ENCODE measurements at places on chromosomes 2 and 18. TPM values are rescaled to one million over a fixed set of nuclear protein-coding genes. Genes with fewer than 3 reads are reported as not detected.

Gene GRB14
- 19.7 TPM for total RNA-seq

Gene ALPG
- total RNA-seq = not detected

Gene LGALSL
- 18.9 TPM for total RNA-seq

Gene NT5DC4
- total RNA-seq = 0.21 TPM

Gene PRKCE
- 15.7 TPM for total RNA-seq

Gene TXNDC2
- total RNA-seq = not detected

Gene ASPRV1
- 0.62 TPM for total RNA-seq

Gene CRACDL
- total RNA-seq = 5.7 TPM

Gene LYG2
- total RNA-seq = not detected

Gene POTEJ
- not detected for total RNA-seq

Gene SERPINB11
- total RNA-seq = 1.0 TPM

Gene MAP3K19
- total RNA-seq = 0.21 TPM

Gene L3MBTL4
- 6.5 TPM for total RNA-seq

Gene MPP4
- total RNA-seq = 0.51 TPM

Gene CPLX4
- not detected for total RNA-seq

Gene OXER1
- 4.1 TPM for total RNA-seq

Gene TANK
- total RNA-seq = 63.8 TPM

Gene LRRFIP1
- 132 TPM for total RNA-seq

Gene TACR1
- 0.41 TPM for total RNA-seq

Gene AGXT
- total RNA-seq = not detected

Gene GALNT14
- 5.6 TPM for total RNA-seq

Gene CABYR
- total RNA-seq = 0.41 TPM

Gene SERPINB12
- total RNA-seq = 2.6 TPM

Gene LYPD1
- total RNA-seq = 3.6 TPM

Gene MPHOSPH10
- 26.9 TPM for total RNA-seq

Gene DOK6
- total RNA-seq = 3.9 TPM

Gene ASAP2
- 29.5 TPM for total RNA-seq

Gene TTLL4
- 14.0 TPM for total RNA-seq

Gene DNAH7
- 0.31 TPM for total RNA-seq

Gene REEP1
- total RNA-seq = 29.3 TPM

Gene ANKRD30B
- total RNA-seq = not detected

Gene IL36B
- total RNA-seq = not detected

Gene CTAGE1
- not detected for total RNA-seq

Gene RNF152
- total RNA-seq = 75.6 TPM

Gene RAB3GAP1
- total RNA-seq = 63.6 TPM

Gene IGFBP2
- 336 TPM for total RNA-seq

Gene C2orf80
- total RNA-seq = not detected

Gene SLC5A7
- total RNA-seq = 0.51 TPM

Gene IL36G
- total RNA-seq = not detected

Gene DPP4
- 3.2 TPM for total RNA-seq

Gene ALPP
- total RNA-seq = not detected

Gene MYOM1
- 662 TPM for total RNA-seq

Gene CNTNAP5
- 1.7 TPM for total RNA-seq

Gene METTL8
- 18.7 TPM for total RNA-seq

Gene IL1B
- 0.21 TPM for total RNA-seq

Gene TRIM54
- total RNA-seq = 40.5 TPM

Gene PLEKHB2
- total RNA-seq = 74.4 TPM

Gene LIMS4
- 1.0 TPM for total RNA-seq

Gene KLHL41
- total RNA-seq = 2,840 TPM

Gene SLC40A1
- 74.2 TPM for total RNA-seq

Gene CYP27A1
- 19.8 TPM for total RNA-seq

Gene IL1R1
- total RNA-seq = 16.1 TPM

Gene AOX1
- 3.3 TPM for total RNA-seq

Data from tongue (tissue), 3 donors.